ENCODE measurements at places on chromosomes 2 and 18.

DNA sequence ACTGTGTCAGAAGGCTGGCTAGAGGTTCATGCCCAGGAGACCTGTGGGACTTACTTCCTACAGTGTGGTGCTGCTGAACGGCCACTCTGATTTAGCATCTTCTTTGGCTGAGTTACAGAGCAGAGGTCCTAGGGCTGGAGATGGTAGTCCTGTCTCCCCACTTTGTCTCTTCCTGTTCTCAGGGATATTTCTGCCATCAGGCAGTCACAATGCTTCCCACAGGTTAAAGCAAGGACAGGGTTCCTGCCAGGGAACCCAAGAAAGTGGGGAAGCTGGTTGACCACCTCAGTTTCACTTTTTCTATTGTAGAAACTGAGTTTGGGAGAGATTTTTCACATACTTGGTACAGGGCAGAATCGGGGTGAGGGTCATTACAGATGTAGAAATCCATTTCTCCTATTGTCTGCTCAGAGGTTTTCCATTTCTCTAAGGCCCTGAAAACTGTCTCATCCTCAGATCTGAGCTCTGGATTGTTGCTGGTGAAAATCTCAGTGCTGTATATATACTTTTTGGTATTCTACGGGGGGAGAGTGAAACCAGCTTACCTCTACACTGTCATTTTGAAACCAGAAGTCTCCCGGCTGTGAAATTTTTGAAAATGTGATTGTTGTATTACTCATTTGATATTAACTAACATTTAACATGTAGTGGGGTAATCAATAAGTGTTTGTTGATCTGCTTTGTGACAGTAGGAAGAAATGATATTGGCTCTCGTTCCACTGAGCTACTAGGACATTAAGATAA lies 37.0 kb upstream of the MEP1B start:
- no peak for DNase-seq

- DNase-seq: no peak
Observed at GRCh38 chr2:105712981-105713596, 31.6 kb upstream of the NCK2 start.

DNA sequence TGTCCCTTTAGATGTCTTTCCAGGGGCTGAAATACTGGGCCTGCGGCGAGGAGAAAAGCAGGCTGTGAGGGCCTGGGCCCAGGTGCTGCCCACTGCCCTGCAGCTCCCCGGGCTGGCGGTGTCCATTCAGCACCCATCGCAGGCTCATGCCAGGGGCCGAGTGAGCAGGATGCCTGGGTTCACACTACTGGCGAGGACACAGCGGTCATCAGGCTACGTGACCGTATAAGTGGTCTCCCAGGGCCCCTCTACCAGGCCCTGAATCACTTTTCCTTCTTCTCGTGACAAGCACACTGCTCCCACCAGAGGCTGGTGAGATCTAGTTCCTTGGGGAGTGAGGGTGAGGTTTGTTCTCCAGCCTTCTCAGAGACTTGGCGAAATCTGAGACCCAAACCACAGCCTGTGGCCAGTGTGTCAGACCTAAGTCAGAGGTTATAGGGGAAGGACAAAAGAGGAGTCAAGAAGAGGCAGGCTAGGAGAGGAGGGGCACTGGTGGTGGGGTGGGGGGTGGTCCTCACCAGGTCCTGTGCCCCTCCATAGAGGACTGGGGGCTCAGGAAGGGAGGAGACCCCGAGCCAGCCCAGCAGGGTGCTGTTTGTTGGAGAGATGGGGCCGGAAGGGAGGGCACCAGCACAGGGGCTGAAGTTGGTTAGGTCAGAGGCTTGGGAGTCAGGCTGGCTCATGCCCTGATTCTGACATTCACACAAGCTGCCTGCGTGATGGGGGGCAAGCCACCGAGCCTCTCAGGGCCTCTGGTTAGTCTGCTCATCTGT lies 6.6 kb upstream of the SEMA4C start:
- DNase-seq: no peak

DNA sequence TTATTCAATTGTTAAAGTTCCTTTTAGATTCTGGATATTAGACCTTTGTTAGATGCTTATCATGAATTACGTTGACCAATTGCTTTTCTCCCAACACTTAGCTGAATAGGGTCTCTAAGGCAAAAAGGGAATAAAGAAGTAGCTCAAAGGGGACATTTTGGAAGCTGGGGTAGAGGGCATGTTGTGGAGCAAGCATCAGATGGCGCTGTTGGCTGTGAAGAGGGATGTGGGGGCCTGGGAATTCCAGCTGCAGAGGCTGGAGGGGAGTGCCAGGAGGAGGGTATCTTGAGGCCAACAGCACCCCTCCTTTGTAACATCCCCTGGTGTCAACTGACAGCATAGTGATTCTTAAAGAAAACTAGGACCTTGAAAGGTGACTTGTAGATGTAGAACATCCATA lies 198.2 kb downstream of the ADCYAP1 start:
- DNase-seq: no peak
